ENCODE measurements at places on chromosomes 3 and 15.

DNA sequence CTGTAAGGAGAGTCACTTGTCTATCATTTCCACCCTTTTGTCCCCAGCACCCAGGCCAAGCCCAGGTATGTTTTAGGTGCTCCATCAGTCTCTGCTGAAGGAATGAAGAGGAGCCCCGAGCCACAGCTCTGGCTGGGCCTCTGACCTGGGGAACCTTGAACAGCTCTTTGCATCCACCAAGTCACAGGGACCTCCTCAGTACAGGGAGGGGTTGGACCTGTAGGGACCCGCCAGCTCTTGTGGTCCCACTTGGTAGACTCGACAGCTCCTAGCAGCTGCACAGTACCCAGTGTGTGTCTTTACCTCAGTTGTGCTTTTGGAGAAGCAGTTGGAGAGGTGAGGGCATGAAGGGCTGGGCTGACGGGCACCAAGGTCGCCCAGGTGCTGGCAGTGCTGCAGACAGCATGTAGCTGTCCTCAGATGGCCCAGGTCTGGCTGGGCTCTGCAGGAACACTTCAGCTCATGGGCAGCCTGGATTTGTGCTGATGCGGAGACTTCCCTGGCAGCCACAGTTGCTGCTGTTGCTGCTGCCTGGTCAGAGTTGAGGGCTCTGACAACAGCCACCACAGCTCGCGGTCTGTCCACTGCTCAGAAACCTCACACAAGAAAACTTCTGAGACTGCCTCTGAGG lies 123.6 kb downstream of the CACNA1D start:
- no peak for DNase-seq

DNA sequence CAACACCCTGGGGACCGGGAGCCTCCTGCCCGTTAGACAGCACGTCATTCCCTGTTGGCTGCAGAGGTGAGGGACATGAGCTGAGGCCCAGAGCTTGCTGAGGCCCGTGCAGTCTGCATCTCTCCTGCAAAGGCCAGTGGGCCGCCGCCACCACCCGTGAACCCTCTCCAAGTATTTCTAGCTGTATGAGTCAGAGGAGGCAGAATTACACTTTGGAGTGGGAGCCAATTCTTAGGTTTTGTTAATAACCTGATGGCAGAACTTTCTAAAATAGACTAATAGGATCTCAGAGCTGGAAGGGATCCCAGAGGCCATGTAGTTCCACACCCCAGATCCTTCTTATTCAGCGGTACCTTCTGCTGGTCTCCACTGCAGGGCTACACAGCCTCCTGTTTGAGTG lies 335.2 kb upstream of the CTDSPL start:
- peak; percentile 84 for DNase-seq

DNA sequence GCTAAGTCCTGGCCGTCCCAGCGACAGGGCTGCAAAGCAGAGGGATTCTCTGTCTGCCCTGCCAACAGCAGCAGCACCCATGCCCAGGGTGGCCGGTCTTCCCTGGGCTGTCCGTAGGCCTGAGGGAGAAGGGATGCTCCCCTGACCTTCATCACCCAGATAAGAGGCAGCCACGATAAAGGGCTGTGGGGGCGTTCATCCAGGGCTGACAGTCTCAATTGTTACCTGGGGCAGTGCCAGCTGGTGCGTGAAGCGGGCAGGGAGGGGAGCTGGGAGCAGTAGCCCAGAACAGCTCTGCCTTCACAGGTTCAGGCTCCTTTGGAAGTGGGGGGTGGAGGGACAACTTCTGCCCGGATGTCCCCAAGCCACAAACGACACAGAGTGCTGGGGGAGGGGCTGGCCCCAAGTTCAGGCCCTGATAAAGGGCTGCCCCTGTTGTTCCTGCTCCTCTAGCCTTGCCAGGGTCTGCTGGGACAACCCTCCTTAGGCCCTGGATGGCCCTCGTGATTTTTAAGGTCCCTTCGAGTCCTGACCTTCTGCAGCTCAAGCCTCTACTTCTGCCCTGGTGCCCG lies 94.7 kb downstream of the RAB11A start:
- DNase-seq = no peak

DNA sequence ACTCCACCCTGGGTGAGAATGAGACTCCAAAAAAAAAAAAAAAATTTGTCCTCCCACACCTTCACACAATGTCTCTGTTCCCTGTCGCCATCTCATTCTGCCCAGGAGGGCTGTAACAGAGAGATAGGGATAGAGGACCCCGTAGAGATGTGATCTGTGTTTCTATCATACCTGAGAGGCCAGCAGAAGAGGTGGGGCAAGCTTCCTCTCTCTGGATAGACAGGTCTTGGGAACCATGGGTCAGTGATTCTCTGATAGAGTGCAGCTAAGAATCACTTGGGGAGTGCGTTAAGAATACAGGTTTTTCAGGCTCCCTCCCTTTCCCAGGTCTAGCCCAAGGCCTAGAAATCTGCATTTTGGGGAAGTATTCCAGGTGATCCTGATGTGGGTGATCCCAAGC lies 8.3 kb downstream of the CA12 start:
- no peak for DNase-seq

DNA sequence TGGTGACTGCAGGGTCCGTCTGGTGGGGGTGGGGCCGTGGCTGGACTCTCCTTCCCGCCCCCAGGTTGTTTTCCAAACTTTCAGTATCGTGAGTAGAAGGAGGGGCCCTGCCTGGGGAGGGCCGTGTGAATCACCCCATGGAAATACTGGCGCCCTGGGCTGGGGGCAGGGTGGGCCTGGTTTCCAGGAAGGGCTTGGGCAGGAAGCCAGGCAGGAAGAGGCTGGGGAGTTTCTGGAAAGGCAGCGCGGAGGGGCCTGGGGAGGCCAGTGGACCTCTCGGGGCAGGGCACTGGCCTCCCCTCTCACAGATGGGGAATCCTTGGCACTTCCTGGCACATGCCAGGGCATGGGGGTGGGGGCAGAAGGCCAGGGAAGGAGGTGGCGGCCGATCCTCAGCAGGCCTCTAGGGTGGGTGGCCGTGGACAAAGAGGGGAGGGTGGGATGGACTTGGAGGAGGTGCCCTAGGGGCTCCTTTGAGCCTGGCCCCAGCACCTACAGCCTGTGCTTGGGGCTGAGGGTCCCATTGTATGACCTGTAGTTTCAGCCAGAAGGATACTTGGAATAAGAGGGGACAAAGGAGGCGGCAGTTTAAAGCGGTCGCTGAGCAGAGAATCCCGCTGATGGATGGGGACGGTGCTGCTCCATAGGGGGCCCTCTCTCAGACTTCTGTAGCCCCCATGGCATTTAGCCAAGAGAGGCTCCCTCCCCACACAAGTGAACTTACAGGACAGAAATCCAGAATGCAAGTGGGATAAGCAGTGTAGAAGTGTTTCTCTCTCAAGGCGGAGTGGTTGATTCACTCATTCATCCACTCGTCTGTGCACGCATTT lies 56.5 kb upstream of the GATA2 start:
- DNase-seq = peak; percentile 66

GRCh38 chr15:85832394-85832793 lies 37.7 kb upstream of the KLHL25 start:
- DNase-seq = no peak

DNA sequence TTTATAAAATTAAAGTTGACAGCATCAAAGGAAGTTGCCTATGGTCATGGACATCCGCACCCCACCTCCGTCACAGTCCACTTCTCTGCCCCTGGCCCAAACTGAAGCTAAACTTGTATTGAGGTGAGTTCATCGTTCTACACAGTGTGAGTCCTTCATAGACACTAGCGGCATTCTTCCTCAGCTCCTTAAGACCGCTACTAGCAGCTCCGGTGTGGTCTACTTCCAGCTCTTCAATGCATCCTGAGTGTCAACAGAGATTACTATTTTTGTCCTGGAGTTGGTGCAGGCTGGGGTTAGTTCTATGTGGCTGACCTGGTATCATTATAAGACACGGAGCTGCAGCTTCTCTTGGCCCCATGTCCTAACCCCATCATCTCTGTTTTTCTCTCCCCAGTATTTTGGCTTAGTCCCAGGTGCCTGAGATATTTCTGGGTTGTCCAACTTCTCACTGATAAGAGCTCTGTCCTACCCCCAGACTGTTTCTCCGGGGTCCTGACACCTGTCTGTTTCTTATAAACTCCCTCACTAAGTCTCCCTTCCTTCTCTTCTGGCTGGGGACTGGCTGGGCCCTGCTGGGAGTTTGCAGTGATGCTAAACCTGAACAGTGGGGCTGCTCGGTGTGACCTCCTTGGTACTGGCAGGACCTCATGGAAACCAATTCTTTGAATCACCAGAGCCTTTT lies 169.2 kb upstream of the ATP10A start:
- no peak for DNase-seq
